Stimulated activated CD4-positive, alpha-beta T cell treated with anti-CD3 and anti-CD28 coated beads, Interleukin-2, amount 100 ng/mL, for 48 hours (primary cell): ENCODE measurements at places on chromosomes 3 and 15.

DNA sequence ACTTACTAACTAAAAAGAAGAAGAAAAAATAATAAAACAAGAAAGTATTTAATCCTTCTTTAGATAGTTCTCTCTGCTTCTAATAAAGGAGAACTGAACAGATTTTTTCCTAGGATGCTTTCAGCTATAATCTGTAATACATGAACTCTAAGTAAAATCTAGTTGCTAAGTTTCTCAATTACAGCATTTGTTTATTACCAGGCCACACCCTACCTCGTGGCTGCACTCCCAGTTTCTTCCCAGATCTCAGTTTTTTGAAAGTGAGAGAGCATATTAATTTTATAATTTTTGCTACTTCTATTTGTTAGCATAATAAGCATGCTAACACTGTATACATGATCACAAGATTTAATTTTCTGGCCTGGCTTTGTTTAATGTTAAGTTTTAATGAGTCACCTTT, 258.3 kb downstream of the IL5RA start:
- DNase-seq = no peak

DNA sequence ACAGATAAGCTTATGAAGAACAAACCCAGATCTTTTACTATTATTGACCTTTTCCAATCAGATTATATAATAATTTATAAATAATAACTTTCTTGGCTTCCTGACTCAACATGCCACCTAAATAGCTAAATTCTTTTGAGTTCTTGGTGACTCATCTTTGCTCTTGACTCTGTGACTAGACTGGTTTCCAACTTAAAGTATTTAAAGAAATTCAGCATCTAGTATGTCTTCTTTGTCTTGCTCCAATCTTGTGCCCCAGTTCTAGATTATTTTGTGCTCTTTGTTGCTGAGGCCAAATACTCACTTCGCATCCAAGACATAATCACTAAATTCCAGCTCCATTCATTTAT, 483.2 kb upstream of the TBL1XR1 start:
- DNase-seq = no peak

- no peak for DNase-seq
These were observed 7.1 kb upstream of the LXN start for GRCh38 chr3:158679547-158680000.

GRCh38 chr3:100403362-100404249, 2.3 kb downstream of the LNP1 start:
- no peak for DNase-seq

GRCh38 chr15:46654993-46655392, 1020.2 kb downstream of the SQOR start:
- no peak for DNase-seq

DNA sequence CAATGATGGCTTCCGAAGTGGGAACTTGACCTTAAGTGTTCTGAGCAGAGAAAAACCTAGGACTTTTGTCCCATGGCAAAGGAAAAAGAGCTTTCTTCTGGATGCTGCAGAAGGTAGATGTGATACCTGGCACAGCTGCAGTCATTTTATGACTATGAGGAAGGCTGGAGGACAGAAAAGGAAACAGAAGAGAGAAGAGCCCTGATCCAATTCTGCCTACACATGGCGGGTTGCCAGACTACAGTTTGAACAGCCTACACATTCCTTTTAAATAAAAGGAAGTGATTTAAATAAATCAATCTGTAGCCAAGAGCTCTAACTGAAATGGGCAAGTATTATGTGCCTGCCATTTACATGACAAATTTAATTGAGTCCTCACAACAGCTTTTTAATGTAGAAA, 43.6 kb upstream of the CHRNB4 start:
- DNase-seq = no peak

- no peak for DNase-seq
These were observed 59.1 kb upstream of the NEDD4 start for GRCh38 chr15:56052395-56053045.

GRCh38 chr15:60626051-60626450, 147.1 kb upstream of the ICE2 start:
- no peak for DNase-seq

GRCh38 chr3:146637871-146638270, 32.7 kb upstream of the PLSCR5 start:
- DNase-seq = no peak

- no peak for DNase-seq
These were observed 5.2 kb upstream of the MANF start for GRCh38 chr3:51379746-51380455.

- no peak for DNase-seq
These were observed 12.7 kb downstream of the TAGLN3 start for GRCh38 chr3:112011376-112011940.

DNA sequence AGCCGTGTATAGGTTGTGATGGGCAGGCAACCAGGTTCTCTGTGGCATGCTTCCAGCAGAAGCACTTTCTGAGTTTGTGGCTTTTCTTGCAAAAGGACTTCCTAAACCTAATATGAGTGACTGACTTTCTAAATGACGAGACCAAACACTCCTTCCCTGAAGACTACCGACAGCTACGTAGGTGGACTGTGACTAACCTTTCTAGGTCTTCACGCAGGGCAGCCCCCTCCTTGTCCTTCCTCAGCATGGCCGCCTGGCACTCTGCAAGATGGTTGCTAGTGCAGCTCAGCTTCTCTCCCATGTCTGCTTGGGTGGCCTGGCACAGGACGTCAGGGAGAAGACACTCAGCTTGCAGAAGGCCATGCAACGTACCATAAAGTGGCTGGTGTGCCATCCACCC, 20.9 kb downstream of the CXCR6 start:
- DNase-seq = peak; percentile 40

DNA sequence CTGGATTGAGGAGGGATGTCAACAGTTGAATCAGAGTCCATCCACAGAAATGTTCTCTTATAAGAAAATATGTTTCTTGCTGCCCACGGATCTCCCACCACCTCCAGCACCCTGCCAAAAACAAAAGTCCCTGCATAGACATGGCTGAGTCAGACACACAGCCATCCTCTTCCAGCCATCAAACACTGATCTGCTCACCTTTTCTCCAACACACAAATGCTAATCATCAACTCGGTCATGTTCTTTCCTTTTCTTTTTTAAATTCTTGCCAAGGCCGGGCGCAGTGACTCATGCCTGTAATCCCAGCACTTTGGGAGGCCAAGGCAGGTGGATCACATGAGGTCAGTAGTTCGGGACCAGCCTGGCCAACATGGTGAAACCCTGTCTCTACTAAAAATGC, 110.7 kb upstream of the IL12A start:
- no peak for DNase-seq

GRCh38 chr3:105826778-105827634, 41.8 kb downstream of the CBLB start:
- no peak for DNase-seq

DNA sequence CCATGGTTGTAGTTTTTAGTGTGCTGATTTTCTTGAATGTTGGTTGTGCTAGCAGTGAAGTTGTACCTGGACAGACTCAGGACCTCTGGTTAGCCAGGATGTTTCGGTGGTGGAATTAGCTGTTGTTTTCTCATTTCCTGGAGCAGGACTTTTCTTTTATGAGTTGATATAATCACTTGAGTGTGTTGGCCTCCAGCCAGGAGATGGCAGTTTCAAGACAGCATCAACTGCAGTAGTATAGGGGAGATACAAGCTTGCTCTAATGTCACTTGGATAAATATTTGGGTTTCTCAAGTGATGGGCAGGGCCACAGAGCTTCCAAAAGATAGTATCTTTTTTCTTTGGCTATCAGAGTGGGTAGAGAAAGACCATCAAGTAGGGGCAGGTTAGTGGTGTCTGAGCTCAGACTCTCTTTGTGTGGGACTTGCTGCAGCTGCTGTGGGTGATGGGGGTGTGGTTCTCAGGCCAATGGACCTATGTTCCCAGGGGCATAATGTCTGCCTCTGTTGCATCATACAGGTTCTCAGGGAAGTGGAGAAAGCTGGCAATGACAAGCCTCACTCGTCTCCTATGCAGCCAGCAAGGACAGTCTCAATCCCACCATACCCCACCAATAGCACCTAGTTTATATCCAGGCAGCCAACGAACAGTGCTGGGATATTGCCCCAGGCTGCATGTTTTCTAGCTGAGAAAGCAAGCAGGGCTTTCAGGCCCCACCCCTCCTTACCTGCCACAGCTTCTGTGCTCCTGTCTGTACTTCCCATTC, 14.6 kb upstream of the OR5K2 start:
- no peak for DNase-seq

DNA sequence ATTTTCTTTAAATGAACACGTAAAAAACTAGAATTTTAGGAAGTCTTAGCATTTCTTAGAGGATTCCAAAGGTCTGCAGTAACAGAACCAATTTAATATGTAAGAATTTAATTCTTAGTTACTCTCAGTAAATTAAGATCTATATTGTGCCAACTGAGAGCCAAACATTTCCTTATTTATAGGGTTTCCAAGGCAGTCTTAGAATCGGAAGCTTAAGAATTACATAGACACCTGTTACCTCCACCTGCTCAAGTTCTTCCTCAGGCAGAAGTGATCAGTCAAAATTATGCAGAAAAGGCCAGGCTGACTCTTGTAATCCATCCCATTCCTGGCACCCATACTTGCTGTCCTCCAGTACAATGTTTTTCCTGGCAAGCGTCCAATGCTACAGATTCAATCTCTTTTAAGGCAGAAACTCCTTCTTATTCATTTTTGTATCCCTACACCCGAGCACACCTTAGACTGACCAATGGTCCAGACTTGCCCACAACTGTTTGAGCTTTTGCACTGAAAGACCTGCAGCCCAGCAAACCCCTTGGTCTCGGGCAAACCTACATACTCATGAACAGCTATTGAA, 64.3 kb downstream of the NCEH1 start:
- no peak for DNase-seq

DNA sequence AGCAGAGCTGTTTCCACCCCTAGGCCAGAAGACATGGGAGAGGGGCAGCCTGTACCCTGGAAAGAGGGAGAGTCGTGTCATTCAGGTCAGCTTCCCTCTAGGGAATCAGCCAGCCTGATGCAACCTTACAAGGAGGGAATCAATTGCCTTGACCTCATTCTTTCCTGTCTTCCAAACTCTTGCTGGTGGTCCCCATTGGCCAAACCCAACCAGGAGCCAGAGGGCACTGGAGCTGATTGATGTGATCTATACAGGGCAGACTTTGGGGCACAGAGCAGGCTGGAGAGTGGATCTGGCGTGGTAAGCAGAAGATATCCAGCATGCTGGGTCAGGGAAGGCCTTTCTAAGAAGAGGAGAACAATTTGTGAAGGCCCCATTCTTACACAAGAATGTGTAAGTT, 19.1 kb upstream of the MAGEF1 start:
- DNase-seq = no peak

- peak; percentile 23 for DNase-seq
These were observed 16.5 kb downstream of the SEMA3G start for GRCh38 chr3:52428151-52429005.

DNA sequence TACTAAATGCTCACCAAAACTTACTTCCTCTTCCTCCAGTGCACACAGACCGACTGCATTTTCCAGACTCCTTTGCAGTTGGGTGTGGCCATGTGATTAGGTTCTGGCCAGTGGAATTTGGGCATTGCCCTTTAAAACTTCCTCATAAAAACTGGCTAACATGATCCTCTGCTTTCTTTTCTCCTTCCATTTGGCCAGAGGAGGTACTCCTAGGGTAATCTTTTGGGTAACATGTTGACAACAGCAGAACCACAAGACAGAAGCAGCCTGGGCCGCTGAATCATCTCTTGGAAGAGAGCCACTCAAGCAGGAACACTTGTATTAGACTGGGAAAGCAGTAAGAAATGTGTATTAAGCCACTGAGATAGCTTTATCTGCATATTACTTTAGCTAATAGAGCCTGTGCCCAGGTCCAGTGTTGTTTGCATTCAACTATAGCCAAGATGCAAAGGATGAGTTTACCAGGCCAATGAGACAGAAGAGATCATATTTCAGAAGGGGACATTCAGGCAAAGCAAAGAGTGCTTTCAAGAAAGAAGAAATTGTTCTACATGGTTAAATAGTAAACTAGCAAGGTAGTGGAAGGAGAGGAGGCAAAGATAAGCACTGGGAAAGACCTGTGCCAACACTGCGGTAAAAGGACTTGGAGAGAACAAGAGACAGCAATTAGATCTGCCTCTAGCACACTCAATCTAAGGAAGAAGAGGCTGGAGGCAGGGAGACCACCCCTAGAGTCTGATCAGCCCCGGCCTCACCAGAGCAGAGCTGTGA, 79.8 kb downstream of the PLCH1 start:
- no peak for DNase-seq

GRCh38 chr3:65153850-65154512, 466.2 kb upstream of the ADAMTS9 start:
- no peak for DNase-seq

DNA sequence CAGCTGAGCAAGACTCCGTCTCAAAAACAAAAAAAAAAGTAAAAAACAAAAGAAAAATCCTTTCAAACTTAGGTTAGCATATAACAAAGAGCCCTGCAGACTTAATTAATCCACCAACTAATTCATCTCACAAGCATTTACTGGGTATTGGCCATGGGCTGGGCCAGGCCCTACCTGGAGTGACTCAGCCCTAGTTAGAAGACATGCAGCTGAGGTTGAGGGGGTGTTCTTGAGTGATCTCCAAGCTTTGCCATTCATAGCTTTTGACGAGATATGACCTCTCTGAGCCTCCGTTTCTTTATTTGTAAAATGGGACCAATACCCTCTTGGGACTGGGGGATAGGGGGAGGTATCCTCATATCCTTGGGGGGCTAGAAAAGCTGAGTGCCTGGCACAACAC, 7.8 kb downstream of the FBXL22 start:
- no peak for DNase-seq

DNA sequence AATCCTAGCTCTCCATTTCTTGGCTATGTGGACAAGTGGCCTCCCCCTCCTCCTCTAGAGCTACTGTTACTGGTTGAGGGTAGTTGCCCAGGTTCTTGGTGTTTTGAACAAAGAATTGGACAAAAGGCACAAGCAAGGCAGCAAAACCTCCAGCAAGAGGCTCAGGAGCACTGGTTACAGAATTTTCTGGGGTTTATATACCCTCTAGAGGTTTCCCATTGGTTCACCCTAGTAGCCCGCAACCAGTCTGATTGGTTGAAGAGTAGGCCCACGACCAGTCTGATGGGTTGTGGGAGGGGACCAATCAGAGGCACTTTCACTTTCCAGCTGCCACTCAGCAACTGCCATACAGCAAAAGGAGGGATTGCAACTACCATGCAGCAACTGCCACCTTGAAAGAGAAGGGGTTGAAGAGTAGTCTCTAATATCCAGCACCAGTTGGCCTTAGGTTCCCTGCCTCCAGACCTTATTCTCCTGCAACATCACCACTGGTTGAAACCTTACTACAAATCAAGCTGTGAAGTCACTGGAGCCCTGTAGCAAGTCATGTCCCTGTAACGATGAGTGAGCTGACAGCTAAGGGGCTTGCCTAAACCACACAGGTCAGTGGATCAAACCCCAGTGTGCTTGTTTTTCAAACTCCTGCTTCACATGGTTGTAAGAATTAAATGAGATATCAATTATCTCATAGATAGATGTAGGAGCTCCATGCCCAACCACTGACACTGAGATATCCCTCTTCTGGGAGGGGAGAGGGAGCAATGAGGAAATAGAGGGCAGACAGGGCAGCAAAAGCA, 2.9 kb upstream of the C15orf39 start:
- DNase-seq = no peak

- peak; percentile 25 for DNase-seq
These were observed 449 bp downstream of the RAF1 start for GRCh38 chr3:12663401-12663935.
